ENCODE measurements at places on chromosomes 3 and 15.

DNA sequence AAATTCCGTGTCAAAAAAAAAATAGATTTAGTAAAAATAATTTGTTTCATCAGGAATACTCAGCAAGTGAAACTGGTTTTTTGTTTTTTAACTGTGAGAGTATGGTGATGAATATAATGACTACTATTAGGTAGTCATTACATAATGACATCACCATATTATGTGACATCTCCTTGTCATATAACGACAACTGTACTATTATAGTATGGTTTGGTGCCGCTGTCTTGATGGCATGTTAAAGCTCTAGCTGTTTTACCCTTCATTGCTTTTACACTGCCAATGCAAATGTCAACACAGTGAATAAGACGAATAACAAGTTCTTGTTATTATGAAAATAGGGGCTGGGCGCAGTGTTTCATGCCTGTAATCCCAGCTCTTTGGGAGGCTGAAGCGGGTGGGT is 45.6 kb upstream of the FAH start:
- DNase-seq, result no peak

DNA sequence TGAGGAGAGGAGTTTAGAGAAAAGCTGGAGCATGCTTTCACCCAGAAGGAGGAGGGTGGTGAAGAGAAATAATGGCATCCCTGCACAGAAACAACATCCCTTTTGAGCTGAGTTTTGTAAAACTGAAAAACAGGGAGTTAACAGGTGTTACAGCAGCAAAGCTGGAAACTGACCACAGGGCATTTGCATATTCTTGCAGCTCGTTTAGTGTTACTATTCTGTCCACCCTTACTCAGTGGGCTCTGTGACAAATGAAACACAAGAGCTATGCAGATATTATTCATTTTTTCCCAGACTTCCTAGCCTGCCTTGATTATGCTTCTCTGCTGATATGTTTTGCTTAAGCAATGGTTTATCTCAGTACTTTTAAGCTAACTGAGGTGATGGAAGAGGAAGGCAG is 272.0 kb downstream of the NEK10 start:
- DNase-seq, result no peak

GRCh38 chr3:187651282-187651681 is 18.9 kb downstream of the SST start:
- DNase-seq, result no peak

DNA sequence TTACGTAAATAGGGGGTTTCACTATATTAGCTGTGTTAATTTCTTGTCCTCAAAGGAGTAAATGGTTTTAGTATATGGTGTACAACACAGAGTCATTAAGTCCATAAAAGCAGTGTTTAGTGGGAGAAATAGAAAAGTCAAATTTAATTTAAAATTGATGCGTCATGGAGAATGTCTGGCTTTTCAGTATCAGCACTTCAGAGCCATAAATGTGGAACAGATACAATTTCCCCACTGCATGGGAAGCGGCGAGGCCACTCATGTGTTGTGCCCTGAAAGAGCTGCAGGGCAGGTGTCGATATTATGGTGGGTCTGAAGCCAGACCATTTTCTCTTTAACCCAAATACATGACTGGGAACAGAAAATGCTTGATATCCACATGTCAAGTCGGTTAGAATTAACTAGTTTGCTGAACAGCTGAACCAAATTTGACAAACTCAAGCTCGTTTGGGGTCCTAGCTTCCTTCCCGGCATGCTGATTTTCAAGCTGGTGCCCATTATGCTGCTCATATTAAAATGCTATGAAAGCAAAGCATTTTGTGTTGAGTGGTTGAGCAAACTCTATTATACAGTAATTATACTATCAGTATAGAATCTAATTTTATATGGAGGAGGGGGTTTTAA is 364.6 kb upstream of the TBL1XR1 start:
- DNase-seq, result no peak

- DNase-seq, result no peak
Measured at GRCh38 chr3:54966979-54967378, 39.1 kb upstream of the LRTM1 start.

DNA sequence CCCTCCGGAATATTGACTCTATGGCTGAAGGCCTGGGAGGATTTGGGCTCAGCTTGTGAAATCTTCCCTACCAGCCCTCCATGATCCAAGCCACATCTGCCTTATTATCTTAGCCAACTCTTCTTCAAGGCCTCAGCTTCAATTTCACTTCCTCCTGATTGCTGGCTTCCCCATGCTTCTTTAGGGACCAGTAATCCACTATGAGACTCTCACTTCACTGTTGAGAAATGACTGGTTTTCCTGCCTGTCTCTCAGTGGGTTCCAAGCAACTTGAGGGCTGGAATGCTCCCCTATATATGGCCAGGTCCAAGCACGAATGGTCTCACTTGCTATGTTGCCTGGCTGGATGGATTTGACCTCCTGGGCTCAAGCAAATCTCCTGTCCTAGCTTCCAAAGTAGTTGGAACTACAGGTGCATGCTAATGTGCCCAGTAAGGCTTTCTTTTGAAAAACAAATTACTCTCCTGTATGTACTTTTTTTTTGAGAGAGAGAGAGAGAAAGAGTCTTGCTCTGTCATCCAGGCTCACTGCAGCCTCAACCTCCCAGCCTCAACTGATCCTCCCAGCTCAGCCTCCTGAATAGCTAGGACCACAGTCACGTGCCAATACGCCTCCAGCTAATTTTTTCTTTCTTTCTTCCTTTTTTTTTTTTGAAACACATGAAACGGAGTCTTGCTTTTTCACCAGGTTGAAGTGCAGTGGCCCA is 7.9 kb upstream of the PIK3CB start:
- DNase-seq, result no peak

- DNase-seq, result no peak
Measured at GRCh38 chr3:181252631-181253030, 263.1 kb upstream of the DNAJC19 start.

GRCh38 chr3:61252836-61253235 is 1.6 kb upstream of the FHIT start:
- DNase-seq, result no peak

DNA sequence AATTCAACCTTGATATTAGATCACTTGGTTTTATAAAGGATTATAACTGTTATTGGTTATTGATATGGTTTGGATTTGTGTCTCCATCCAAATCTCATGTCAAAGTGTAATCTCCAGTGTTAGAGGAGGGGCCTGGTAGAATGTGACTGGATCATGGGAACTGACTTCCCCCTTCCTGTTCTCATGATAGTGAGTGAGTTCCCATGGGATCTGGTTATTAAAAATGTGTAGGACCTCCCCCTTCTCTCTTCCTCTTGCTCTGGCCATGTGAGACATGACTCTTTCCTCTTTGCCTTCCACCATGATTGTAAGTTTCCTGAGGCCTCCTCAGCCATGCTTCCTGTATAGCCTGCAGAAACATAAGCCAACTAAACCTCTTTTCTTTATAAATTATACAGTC is 136.0 kb upstream of the UBE2E2 start:
- DNase-seq, result no peak

- DNase-seq, result no peak
Measured at GRCh38 chr15:29071232-29071881, 185.6 kb downstream of the APBA2 start.

DNA sequence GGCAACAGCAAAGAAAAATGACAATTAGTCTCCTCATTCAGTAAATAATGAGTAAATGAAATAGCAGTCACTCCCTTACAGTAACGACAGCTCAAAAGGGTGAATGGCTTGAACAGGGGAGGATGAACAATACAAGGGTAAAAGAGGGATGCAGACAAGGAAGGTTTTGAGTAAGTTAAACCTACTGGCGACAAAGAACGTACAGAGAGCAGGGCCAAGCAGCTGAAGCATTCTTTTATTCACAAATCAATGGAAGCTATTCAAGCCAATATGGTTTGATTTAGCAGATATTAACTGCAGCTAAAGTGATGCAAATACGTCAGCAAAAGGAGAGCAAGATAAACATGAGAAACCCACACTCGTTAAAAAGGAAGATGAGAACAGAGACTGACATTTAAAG is 90.7 kb upstream of the ICE2 start:
- no peak for DNase-seq

DNA sequence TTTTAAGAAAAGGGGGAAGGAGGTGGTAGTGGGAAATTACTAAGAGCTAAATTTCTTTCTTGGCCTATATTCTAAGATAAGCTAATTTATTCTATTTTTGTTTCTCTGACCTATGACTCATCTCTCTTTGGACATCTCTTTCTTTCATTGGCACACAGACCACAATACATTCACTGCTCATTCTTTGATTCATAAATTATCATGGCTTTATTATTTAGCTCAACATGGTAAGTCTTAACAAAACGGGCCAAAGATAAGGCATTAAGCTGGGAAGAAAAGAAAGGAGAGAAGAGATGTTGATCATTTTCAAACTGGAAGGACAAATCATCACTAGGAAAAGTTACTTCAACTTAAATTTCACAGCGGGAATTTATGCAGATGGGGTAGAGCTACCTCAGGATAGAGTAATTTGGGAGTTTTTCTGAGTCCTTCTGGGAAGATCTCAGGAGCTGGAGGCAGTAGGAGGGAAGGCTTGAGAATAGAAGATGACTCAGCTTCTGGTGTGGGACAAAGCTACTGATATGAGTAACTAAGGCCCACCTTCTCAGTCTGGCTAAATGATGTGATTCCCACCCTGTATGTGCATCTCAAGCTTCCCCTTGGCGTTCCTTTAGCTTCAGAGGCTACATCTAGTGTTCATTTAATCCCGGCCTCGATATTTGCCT is 7.5 kb upstream of the ALCAM start:
- DNase-seq, result no peak

DNA sequence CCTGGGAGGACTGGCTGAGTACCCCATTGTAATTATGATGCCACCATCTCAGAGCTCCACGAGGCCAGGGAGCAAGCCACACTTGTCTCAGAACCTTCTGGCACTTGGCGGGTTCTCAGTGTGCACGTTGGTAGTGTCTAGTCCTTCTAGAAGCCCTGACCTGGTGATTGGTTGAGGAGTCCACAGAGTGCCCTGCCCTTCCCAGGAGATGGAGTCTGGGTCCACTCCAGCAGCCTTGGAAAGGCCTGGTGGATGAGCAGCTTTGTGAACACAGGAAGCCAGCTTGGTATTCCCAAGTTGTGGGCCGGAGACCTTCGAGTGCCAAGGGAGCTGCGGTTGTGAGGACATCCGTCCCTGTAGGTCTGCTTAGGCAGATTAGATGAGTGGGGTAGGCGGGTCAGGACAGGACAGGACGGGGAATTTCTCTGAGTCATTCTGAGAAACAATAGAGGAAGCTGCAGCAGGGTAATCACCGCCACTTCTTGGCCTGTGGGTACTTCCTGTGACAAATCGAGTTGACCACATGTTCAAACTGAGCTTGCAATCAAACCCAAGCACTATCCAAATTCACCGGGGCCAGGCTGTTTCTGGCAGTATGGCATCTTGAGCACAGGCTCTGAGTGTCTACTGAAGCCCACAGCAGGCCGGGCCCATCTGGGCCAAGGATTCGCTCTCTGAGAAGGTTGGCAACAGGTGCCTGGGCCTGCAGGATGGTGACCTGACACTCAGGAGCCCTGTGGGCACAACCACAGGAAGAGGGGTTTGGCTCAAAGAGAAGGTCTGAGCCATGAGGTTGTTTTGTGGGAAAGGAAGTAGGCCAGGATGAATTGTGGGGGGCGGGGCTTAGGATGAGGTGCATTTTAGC is 71.5 kb upstream of the PLXNA1 start:
- DNase-seq, result peak; percentile 23

DNA sequence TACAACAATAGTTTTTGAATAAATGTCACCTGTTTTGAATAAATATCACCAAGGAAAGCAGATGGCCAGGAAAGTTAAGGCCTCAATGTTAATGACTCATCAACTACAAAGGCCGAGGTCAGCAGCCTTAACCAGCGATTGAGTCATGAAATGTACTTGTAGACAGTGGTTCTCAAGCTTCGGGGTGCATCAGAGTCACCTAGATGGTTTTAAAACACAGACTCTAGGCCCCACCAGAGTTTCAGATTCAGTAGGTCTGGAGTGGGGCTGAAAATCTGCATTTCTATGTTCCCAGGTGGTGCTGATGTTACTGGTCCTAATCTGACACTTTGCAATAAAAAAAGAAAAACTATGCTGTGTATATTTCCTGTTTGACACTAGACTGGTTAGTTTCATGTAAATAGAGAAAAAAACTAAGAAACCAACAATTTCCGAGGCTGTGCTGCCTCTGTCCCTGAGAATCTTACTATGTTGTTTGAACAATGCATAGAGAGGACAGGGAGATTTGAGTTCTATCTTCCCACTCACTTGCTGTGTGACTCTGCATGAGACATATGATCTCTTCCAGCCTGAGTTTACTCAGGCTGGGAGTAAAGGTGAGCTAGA is 9.8 kb downstream of the RAB27A start:
- DNase-seq, result no peak

DNA sequence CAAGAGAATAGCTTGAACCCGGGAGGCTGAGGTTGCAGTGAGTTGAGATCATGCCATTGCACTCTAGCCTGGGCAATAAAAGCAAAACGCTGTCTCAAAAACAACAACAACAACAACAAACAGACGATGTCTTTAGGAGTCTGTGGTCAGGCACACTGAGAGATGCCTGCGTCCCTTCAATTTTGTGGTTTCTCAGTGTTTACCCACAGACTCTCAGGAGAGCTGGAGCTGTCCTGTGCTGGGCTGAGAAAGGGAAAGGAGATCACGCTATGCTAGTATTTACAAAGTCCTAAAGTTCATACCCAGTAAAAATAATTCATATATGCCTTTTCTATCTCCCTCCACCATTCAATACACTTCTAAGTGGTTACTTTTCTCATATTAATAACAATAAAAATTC is 6.3 kb downstream of the LAMP3 start:
- DNase-seq, result no peak

GRCh38 chr3:25090698-25091453 is 337.2 kb upstream of the RARB start:
- DNase-seq, result no peak

DNA sequence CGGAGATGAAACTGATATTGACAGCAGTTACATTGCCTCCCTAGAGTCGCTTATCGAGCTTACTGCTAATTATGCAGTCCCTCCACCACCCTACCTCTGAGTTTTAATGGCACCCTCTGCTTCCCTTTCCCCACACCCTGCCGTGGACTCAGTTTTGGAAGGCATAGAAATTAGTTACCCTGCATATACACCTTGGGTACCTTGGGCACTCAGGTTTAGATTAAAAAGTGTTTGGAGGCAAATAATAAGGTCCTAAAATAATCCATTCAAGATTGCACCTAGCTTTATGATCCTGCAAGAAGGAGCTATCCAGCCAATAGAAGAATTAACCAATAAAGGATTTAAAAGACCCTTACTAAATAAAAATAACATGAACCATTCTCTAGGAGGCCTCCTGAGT is 117.8 kb upstream of the AGBL1 start:
- DNase-seq, result no peak

DNA sequence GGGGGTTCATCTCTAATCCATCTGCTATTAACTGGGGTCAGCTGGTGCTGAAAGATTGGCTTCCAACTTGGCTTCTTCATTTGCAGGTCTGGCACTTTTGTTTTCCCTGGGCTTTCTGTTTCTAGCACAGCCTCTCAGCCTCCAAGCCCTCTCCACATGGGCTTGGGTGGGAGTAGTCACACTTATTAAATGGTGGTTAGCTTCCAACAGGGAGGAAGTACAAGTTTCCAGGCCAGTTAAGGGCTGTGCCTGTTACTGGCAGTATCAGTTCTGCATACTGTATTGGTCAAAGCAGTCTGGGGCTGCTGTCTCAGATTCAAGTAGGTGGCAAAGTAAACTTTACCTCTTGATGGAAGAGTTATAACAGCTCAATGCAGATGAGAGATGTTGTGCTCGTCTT is 627.1 kb upstream of the CCDC54 start:
- no peak for DNase-seq
